ENCODE measurements at places on chromosomes 6 and 20.

DNA sequence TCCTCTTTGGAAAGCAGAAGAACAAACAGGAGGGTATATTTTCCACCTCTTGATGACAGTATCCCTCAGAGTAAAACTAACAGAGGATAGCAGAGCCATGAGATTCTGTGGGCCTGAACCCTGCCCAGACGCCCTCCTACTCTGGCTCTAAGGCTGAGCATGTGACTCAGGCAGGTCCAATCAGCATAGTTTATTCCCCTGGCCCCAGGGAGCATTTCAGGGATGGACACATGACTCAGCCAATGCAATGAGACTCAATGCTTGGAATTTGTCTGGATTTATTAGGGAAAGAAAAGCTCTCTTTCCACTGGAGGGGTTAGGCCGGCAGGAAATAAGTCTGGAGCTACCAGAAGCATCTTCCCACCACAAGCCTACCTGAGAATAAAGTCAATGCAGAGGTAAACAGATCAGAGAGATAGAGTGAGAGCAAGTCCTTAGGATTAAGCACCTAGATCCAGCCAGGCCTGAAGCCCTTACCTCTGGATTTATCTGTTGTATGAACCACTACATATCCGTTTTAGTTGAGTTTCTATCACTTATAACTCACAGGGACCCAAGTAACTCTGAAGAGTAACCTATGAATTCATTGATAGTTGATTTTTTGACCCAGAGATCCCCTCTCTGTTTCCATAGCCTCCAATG is 68.2 kb upstream of the EYA2 start:
- no peak for DNase-seq

DNA sequence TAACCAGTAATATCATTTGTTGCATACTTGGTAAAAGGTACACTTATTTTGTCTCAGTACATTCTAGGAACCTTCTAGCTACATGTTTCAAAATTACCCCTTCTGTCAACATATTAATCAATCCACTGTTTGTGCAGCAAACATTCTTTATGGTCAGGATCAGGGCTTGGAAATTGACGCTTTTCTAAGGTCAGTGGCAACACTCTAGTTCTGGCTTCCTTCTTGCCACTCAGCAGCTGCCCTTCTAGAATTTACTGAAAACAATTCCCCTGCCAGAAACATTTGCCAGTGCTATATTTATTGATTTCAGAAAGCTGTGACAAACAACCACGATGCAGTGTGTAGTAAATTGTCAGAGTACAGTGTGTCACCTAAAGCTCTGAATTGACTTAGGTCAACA is 84.7 kb upstream of the FBXL4 start:
- DNase-seq: no peak

DNA sequence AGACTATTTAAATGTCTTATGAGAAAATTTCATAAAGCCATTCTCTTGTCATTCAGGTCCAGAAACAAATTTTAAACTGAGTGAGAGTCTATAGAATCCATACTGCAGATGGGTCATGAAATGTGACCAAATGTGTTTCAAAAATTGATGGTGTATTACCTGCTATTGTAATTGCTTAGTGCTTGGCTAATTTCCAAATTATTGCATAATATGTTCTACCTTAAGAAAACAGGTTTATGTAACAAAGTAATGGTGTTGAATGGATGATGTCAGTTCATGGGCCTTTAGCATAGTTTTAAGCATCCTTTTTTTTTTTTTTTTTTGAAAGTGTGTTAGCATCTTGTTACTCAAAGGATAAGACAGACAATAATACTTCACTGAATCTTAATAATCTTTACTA is 5.0 kb downstream of the MARCKS start:
- DNase-seq: no peak

DNA sequence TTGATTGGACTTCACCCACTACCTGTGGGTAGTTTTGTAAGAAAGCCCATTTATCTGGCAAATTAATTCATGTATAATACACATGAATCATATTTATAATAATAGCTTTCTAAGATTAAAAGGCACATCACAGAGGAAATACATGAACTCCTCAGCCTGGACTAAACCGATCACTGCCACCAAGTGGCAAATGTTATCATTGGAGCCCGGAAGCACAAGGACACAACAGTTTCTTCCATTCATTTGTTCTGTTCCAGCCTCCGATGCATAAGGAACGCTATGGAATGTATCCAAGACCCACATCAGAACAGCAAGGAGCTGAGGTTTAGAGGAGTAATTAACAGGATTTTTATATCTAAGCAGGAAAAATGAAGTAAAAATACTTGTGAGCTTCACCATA is 13.9 kb upstream of the IPCEF1 start:
- peak; percentile 46 for DNase-seq

DNA sequence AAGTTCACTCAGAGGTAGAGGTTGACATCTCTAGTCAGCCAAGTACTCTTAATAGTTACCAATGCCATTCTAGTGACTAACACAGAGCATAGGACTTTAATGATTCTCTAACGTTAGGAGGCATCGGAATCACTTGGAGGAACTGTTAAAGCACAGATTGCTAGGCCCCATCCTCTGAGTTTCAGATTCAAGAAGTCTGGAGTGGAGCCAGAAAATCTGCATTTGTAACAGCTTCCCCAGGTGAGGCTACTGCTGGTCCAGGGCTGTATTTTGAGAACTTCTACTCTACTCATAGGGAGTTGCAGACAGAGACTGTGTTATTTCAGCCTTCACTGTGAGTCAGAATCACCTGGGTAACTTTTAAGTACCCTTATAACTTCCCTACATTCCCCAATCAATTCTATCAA is 5.7 kb downstream of the LMBRD1 start:
- DNase-seq: no peak

DNA sequence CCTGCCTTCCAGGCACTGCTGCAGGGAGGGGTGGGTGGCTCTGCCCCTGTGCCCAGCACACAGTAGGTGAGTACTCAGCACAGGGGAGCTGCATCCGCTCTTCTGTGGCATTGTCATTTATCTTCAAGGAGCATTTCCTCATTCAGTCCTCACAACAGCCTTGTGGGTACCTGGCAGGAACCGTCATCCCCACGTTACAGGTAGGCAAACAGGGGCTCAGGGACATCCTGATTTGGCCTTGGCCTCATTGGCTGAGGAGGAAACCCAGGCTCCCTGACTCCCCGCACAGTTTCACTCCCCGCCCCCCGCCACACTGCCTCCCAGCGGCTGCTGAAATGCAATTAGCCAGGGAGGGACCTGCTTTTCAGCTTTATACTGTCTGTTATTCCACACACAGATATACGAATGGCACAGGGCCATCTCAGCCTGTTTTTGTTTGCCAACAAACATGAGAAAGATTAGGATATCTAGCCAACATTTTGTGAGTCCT is 24.2 kb upstream of the PNPLA1 start:
- no peak for DNase-seq

- DNase-seq: no peak
Measured at GRCh38 chr20:35257175-35257909, 20.6 kb downstream of the MMP24OS start.

DNA sequence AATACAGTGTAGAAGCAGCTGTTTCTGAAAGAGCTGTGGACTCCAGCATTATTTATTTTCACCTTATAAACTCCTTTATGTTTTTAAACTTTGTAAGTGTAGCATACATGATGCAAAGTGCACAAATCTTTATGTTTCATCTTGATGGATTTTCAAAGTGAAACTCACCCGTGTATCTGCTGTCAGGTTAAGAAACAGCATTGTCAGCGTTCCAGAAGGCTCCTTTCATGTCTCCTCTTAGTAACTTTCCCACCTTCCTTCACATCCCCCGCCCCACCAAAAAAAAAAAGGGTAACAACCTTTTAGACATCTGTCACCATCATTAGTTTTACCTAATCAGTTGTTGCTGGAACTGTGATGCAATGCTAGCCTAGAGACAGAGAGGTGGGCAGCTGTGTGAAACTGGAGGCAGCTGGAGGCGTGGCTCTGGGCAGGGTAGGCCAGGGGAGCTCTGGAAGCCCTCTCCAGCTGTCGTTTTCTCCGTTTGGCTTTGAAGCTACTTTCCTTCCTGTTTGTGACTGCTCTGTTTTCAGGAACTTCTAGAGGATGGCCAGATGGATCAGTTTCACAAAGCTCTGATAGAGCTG is 7.2 kb downstream of the ACTR5 start:
- no peak for DNase-seq

DNA sequence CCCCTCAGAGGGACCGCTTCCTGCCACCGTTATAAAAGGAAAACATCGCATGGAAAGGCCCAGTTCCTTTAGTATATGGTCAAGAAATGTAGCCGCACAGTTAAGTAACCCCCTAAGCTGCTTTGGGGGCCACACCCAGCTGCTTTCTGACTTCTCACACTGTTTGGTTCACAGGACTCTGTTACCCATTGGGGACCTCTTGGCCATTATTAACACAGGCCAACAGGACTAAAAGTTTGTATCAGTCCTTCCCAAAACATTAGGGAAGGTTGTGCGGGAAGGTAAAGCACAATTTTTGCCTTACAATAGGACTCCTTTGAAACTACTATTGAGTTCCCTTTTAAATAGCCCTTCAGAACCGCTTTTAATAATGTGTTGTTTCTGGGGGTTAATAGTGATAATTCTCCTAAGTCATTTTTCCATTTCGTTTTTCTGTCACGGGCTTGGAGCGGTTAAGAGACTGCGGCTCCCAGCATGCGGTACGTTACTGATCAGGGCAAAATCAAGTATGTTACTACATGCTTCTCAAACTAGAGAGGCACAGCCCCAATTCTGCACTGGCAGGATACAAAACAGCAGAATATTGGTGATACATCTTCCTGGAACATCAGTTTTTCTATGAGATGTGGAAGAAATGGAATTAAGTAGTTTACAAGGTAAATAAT is 668 bp upstream of the RPP40 start:
- no peak for DNase-seq

Data from WERI-Rb-1 (cell line).